AG09319 (cell line): ENCODE measurements at places on chromosomes 7 and 10.

DNA sequence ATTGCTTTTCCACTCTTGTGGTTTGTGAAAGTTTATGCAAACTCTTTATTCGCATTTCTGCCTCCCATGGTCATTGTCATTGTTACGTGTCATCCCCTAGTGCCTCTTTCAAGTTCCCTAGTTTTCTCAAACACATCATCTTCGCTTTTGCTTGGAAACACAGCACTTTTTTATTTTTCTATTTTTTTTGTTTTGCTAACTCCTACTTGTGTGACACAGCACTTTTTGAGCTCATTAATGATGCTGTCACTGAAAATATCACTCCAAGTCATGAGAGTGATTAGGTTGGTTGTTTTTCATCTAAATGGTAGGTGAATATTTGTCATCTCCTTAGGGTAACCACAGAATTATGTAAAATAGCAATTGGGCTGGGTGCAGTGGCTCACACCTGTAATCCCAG, 8.5 kb upstream of the STX1A start:
- DNase-seq = no peak

GRCh38 chr10:9900751-9901150, 1116.9 kb upstream of the CELF2 start:
- no peak for DNase-seq

GRCh38 chr10:34816501-34817002, 1.5 kb upstream of the PARD3 start:
- no peak for DNase-seq

GRCh38 chr10:14659626-14660196, 115.0 kb downstream of the FAM107B start:
- DNase-seq = no peak

GRCh38 chr10:100628061-100628460, 92.3 kb downstream of the HIF1AN start:
- no peak for DNase-seq

DNA sequence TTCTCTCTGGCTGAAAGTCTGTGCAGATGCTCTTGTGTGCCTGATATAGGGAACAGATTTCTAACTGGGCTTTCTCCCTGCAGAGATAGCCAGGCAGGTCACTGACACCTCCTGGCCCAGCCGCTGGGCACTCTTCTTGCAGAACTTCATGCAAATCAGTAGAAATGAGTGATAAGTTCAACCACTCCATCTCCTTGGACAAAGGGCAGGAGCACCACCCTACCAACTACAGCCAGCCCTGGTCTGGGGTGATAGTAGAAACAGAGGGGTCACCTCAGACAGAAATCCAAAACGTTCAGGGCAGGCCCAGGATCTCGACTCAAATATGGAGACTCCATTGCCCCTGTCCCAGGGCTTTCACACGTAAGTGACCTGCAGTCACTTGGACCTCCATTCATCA, 917.8 kb upstream of the ZNF722 start:
- DNase-seq = no peak

DNA sequence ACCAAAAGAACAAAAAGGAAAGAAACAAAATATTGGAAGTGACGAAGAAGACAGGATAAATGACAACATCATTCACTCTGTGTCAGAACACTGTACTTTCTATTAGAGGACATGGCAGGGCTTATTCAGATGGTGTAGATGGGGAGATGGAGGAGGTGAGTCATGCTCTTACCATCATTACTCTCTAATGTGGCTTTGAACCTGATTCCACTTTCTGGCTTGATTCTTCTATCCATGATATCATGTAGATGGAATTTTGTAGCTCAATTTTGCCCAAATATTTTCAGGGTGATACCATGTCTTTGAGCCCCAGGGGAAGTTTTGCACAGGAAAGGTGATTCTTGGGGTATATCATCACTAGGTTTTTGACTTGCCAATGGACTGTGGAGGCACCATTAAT, 91.7 kb downstream of the CFAP58 start:
- DNase-seq = no peak

DNA sequence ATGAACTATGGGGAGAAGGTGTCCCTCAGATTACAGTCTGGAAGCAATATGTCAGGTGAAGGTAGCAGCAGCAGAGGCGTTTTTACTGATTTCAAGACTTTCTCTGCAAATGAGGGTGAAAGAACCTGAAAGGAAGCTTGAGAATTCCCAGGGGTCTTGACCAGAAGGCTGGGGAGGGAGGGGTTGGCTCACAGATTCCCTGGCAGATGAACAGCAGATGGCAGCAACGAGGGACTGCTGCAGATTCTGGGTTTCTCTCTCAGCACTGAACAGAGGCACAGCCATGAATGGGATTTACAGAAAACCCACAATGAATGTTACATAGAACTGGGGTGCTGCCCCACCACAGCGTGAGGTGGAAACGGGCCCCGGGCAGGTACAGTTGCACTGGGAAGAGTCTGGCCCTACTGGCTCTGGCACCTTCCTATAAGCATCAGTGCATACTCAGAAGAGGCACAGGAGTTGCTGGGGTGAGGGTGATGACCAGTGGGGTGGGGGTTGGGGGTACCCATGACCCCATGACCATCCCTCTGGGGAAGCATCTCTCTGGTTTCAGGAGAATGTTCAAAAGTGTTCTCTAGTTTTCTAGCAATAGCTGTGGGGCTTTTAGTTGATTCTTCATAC, 317.8 kb downstream of the SH2D4B start:
- no peak for DNase-seq

GRCh38 chr10:4357911-4358310, 468.1 kb upstream of the AKR1E2 start:
- DNase-seq = no peak

DNA sequence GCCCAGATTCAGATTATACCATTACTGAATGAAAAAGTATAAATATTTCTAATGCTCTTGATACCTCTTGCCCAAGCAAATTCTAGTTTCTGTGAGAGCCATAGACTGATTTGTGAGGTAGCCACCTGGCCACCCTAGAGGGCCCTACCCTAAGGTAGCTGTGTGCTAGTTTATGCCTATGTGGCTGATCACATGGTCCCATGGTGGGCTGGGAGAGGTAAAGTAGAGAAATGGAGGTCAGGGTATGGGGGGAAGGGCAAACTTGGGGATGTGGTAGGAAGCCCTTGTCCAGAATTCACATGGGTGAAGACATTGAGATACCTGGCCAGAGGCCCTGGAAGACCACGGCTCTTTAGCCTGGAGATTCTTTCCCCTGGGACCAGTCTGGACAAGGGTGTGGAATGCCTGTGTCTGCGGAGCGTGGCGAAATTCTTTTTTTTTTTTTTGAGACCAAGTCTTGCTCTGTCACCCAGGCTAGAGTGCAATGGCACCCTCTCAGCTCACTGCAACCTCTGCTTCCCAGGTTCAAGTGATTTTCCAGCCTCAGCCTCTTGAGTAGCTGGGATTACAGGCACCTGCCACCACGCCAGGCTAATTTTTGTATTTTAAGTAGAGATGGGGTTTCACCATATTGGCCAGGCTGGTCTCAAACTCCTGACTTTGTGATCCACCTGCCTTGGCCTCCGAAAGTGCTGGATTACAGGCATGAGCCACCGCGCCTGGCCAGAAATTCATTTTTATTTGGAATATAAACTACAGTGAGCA, 639.4 kb downstream of the ACTR3B start:
- no peak for DNase-seq

DNA sequence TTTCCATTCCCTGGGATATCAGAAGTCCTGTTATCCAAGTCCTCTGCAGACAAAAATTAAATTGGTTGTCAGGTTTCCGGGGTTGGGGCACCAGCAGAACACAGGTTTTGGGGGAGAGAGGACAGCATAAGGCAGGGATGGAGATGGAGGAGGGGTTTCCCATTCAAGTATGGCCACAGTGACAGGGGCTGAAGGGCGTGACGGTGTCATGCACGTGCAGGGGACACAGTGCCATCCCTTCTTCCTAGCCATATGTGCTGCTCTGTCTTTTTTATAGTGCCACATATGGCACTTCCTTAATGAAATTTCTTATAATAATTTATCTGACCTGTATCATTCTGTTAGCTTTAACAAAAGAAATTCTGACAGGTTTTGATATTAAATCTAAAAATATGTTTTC, 259.2 kb downstream of the PTEN start:
- no peak for DNase-seq

GRCh38 chr7:94374231-94374630, 20.5 kb upstream of the COL1A2 start:
- DNase-seq = peak; percentile 92

DNA sequence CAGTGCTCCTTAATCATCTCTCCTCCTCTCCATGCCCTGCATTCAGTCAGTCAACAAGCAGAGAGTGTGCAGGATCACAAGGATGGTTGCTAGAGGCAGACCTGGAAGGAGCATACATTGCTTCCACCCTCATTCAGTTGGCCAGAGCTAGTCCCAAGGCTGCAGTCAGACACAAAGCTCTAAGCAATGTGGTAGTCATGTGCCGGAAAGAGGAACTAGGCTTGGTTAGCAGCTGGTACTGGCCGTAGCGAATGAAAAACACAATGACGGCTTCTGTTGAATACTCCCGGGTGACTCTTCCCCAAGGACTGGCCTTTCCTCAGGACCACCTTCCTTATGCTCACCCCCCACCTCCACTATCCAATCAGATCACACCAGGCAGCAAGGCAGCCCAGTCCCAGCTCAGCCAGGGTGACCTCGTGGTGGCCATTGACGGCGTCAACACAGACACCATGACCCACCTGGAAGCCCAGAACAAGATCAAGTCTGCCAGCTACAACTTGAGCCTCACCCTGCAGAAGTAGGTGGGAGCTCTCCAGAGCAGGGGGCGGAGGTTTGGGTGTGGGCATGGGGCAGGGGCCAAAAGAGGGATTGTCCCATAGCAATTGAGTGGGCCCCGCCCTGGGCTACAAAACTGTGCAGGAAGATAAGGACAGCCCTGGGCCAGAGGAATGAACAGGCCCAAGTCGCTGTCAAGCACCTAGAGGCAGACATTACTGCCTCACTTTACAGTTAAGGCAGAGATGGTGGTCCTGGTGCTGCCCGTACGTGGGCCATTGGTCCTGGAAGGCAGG, 10.9 kb downstream of the LDB3 start:
- no peak for DNase-seq

- no peak for DNase-seq
These were observed 6.1 kb upstream of the FGL2 start for GRCh38 chr7:77205706-77206105.

GRCh38 chr10:89171996-89172395, 35.1 kb downstream of the CH25H start:
- no peak for DNase-seq

DNA sequence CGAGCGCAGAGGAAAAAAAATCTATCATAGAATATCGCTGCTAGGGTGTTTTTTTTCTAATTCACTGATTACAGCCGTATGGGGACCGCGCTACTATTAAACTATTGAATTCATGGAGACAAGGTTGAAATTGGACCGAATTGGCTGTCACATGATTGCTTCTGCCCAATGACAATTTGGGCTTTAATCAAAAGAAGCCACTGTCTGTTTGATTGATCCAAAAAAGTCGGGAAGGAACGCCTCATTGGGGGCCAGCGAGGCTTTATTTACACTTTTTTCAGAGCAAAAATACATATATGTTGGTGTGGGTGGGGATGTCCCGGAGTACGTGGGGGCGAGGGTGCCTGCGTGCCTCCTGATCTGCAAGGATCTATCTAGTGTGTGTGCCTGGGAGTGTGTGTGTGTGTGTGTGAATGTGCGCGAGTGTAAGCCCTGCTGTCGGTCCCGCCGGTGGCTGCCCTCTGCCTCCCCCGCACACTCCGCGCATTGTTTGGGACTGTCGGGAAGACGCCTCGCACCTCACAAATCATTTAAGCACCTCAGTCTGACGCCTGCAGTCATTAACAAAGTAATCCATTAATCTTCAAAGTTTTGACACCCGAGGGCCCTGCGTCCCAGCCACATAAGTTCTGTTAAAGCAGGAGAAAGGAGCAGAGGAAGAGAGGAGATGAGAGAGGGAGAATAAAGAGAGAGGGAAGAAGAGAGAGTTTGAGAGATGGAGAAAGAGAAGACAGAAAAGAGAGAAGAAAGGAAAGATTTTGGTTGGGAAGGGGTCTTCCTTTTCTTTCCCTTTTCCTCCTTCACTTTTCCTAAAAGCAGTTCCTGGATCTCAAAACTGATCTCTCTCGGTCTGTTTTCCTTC, at the start of gene HOXA2:
Gene HOXA2 (minus strand): TSS at position 103 of the 862 bp plus-strand sequence. CDS start 183 bp downstream, outside the sequence.
- no peak for DNase-seq

DNA sequence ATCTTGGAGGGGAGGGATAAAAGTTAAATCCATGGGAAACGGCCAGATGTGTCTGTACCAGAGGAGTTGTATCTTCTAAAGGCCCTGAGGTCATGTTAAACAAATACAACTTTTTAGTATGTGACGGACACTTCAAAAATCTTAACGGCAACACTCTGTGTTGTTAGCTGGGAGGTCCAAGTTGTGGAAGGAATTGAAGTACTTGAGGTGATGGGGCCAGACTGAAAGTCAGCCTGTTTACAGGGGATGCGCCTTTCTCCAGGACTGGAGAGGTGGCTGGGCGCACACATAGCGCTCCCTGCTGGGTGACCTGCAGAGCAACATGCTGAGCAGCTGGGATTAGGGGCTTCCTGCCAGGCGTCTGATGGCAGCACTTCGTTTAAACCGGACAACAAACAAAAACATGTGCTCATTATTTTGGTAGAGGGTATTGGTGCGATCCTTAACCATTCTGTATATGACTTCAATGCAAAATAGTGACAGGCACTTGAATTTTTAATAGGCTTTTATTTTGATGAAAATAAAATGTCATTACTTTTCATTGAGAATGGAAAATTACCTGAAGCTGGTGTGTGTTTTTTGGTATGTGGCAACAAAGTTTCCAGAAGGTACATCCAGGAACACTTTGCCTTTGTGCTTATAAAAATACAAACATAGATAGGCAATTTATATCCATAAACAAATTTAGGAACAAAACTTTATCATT, 198.2 kb downstream of the MLLT10 start:
- peak; percentile 58 for DNase-seq

DNA sequence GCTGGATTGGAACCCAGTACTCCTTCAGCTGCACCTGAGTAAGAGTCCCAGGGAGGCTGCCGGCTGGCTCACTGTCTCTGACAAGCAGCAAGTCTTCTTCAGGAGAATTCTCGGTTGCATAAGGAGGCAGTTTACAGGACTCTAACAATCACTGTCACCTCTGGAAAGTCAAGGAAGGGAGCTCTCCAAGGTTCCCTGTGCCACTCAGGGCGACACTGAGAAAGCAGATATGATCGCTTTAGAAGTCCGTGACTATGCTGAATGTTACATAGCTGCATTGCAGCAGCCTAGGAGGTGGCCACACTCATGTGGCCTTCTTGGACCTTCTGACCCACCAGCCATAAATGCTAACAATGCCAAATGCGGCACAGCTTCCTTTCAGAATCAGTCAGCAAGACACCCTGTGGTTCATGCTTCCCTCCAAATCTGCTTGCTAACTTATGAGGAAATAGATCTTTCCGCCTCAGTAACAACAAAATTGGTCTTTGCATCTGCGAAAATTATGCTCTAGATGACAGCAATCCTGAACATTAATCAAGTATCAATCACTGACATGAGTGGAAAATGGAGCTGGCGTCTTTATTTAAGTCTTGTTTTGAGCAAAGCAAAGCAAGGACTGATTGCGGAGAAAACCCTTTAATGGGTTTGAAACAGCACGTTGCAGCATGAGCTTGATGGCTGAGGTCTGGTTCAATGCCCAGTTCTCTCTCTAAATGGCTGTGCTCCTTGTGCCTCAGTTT, 132.9 kb downstream of the ATXN7L1 start:
- no peak for DNase-seq
